Uterus (tissue), 4 donors: ENCODE measurements at places on chromosomes 6 and 20. TPM values are rescaled to one million over a fixed set of nuclear protein-coding genes. Genes with fewer than 3 reads are reported as not detected.

- no peak for DNase-seq
- H3K4me1 ChIP-seq, result no peaks in the 10 kb centered on the region
- H3K4me3 ChIP-seq, result no peak overlapping the region
- no peak overlapping the region for H3K27ac ChIP-seq
Measured at GRCh38 chr20:1072258-1072657, 46.1 kb upstream of the PSMF1 start.

Gene KCNK16
- not detected for total RNA-seq

DNA sequence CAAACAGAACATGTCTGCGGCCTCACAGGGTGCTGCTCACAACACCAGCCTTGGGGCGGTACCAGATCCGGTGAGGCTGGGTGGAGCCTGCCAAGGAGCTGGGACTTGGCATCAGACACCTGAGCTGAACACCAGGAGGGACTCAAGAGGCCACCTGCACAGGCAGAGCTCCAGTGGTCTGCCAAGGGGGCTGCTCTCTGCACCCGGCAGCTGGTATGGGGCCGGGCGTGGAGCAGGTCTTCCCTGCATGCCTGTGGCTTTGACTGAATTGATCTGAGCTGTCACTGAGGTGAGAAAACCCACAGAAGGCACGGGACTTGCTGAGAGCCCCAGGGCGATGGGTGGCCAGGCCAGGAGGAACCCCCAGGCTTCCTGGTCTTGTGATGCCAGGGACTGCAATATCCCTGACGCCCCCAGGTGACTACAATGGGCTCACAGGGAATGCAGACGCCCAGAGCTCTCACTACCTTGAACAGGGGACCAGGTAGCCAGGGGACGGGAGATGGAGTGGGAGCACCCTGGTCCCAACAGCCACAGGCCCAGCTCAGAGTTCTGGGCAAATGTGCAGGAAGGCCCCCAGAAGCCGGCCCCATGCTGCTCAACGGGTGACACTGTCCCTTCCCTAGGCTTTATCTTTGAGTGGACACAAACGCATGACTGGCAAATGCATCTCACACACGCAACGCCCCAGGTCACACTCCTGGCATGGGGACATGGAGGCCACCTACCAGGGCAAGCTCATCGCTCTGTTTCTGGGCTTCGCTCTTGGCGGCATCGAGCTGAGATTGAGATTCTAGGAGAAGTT, 48.2 kb downstream of the DSTN start:
- no peaks in the 10 kb centered on the region for H3K36me3 ChIP-seq
- H3K4me1 ChIP-seq, result no peaks in the 10 kb centered on the region
- DNase-seq, result peak; percentile 35
- H3K27ac ChIP-seq, result no peak overlapping the region

Gene HDGFL1
- total RNA-seq, result not detected

DNA sequence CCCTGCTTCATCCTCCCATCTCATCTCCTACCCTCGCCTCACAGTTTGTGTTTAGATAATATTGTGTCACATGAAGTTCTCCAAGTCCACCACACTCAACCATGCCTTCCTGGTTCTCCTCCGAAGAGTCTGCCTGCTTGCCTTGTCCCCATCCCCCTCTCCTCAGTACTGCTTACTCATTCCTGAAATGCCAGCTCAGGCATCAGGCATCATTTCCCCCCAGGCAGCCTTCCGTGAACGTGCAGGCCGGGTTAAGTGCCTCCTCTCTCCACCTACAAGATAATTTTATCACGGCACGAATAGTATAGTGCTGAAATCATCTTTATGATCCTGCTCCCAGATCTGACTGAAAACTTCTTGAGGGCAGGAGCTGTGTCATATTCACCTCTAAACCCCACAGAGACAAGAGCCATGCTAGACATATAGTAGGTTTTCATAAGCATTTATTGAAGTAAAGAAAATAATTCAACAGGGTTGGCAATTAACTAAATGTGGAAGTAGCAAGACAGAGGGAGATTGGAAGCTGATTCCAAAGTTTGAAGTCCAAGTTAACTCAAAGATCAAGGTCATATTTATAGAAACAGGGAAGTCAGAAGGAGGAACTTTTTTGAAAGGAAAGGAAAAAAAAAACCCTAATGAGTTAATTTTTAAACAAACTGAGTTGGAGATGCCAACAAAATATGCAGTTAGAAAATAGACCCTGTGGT, 48.7 kb upstream of the BMP2 start:
- H3K4me3 ChIP-seq, result no peak overlapping the region
- no peaks in the 10 kb centered on the region for H3K27me3 ChIP-seq
- no peaks in the 10 kb centered on the region for H3K36me3 ChIP-seq

DNA sequence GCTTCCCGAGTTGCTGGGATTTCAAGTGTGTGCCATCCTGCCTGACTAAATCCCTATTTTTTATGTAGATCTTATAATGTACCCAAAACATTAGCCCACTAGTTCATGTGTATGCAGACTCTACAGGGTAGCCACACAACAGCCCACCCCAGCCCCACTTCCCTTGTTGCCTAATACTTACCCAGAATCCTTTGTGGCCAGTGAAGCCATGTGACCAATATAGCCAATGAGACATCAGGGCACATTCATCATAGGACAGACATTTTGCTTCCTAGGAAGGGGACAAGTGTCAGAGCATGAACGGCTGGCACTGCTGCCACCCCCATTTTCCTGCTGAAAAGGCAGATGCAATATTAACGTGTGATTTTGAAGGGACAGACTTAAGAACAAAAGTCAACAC, 36.0 kb upstream of the TCP11 start:
- DNase-seq, result no peak
- no peak overlapping the region for H3K27ac ChIP-seq
- no peaks in the 10 kb centered on the region for H3K27me3 ChIP-seq
- no peak overlapping the region for H3K4me3 ChIP-seq
- H3K36me3 ChIP-seq, result no peaks in the 10 kb centered on the region
- H3K4me1 ChIP-seq, result peaks cover 4% of the 10 kb centered on the region

DNA sequence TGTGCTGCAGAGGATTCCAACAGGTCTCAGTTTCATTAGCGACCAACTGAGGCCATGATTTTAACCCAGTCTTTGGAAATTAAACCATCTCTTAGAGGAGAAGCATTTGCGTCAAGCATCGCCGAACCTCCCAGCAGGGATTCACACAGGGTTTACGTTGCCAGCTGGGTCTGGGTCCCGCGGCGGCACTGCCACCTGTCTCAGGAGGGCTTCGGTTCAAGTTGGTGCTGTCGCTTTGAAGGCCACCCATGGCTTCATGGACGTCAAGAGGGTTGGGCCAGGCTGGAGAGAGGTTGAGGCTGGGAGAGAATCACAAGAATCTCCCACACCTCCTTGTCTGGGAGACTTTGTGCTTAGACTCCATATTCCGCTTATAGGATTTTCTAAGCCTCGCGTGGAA, 43.0 kb upstream of the FRMD1 start:
- DNase-seq, result no peak
- H3K36me3 ChIP-seq, result no peaks in the 10 kb centered on the region
- no peaks in the 10 kb centered on the region for H3K27me3 ChIP-seq
- no peak overlapping the region for H3K27ac ChIP-seq

Gene SEL1L2
- 1.0 TPM for total RNA-seq

Gene TRERF1
- total RNA-seq, result 16.3 TPM

DNA sequence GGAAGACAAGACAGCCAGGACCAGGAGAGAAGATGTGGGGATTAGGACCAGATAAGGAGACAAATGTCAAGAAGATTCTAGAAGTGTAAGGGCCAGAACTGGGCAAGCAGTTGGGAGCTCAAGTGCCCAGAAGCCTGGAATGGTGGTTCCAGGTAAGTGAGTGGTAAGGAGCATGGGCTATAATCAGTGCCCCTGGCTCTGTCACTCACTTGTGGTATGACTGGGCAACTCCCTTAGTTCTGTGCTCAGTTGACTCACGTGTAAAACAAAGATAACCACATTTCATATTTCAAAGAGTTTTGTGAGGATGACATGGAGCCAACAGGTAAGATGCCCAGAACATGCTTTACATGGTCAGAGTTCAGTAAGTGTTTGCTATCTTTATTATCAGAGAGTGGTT, 11.2 kb downstream of the CCDC167 start:
- no peaks in the 10 kb centered on the region for H3K27me3 ChIP-seq
- H3K36me3 ChIP-seq, result no peaks in the 10 kb centered on the region
- no peak overlapping the region for H3K27ac ChIP-seq
- no peak for DNase-seq
- no peaks in the 10 kb centered on the region for H3K4me1 ChIP-seq
- no peak overlapping the region for H3K4me3 ChIP-seq

GRCh38 chr6:34638834-34639736, 57.5 kb downstream of the ILRUN start:
- H3K27ac ChIP-seq, result no peak overlapping the region
- H3K36me3 ChIP-seq, result no peaks in the 10 kb centered on the region
- H3K27me3 ChIP-seq, result no peaks in the 10 kb centered on the region
- no peak overlapping the region for H3K4me3 ChIP-seq
- no peak for DNase-seq
- H3K4me1 ChIP-seq, result no peaks in the 10 kb centered on the region

Gene TRIM15
- total RNA-seq, result not detected

Gene OR10C1
- not detected for total RNA-seq

DNA sequence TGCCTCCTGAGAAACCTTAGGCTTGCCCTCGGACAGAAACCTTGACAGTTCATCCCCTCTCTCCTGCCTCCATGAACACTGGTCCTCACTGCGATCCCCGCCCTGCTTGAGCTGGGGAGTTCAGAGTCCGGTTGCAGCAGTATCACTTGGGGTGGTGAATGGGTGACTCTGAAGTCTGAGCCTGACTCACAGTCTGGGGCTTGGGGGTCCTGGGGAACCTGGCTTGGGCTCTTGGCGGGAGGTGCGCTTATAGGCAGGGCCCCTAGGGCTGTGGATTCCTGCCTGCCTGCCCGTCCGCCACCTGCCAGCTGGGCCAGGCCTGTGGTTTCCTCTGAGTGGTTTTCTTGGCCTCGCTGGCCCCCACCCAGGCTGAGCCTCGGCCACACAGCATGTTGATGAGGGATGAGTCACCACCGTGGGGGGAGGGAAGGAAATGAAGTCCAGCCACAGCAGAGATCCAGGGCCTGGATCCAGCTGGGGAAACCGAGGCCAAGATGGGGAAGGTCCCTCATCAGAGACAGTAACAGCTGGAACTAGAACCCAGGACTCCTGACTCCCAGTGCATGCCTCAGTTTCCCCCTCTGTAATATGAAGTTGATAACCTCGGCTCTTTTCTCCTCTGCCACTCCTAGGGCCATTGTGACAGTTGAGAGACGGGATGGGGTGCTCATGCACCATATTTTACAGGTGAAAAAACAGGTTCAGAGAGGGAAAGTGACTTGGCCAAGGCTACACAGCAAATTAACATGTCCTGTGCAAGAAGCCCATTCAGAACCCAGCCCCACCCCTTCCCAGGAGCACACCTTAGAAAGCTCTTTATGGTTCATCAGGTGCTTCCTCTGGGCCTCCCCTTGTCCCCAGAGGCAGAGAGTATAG, 9.2 kb downstream of the FOXS1 start:
- H3K4me1 ChIP-seq, result no peaks in the 10 kb centered on the region
- H3K27ac ChIP-seq, result peak overlapping the region; percentile 24

Gene DAAM2
- 43.3 TPM for total RNA-seq

Gene DPPA5
- not detected for total RNA-seq

Gene ADTRP
- not detected for total RNA-seq

Gene ZC2HC1B
- total RNA-seq, result not detected

Gene POPDC3
- 0.79 TPM for total RNA-seq

- no peaks in the 10 kb centered on the region for H3K4me1 ChIP-seq
- DNase-seq, result peak; percentile 11
- no peak overlapping the region for H3K4me3 ChIP-seq
- H3K27ac ChIP-seq, result no peak overlapping the region
Measured at GRCh38 chr6:168678077-168678476, 237.1 kb downstream of the SMOC2 start.

Gene SASH1
- total RNA-seq, result 68.6 TPM

DNA sequence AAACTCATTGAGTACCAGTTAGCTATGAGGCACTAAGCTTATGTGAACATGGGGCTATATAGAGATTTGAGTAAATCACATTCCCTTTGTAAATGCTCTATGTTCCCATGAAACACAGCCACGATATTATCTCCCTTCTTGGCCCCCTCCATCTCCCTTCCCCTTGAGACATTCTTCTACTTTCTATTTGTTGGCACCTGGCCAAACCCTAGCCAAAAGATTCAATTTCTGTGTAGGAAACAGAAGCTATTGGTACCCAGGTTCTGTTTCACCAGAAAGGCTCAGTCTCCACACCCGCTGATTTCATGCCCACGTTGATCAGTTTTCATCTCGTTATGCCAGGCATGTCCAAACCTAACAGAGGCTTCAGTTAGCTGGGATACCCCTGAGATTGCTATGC, 145.5 kb upstream of the LAMP5 start:
- H3K36me3 ChIP-seq, result no peaks in the 10 kb centered on the region
- no peak for DNase-seq
- no peak overlapping the region for H3K4me3 ChIP-seq

GRCh38 chr6:75418233-75418632, 75.4 kb downstream of the FILIP1 start:
- no peak overlapping the region for H3K4me3 ChIP-seq
- no peak for DNase-seq
- no peaks in the 10 kb centered on the region for H3K36me3 ChIP-seq
- H3K27me3 ChIP-seq, result no peaks in the 10 kb centered on the region
- H3K27ac ChIP-seq, result no peak overlapping the region

Gene JARID2
- total RNA-seq, result 12.8 TPM

- no peak for DNase-seq
- no peak overlapping the region for H3K27ac ChIP-seq
- no peak overlapping the region for H3K4me3 ChIP-seq
- H3K27me3 ChIP-seq, result no peaks in the 10 kb centered on the region
Measured at GRCh38 chr6:92109256-92109655, 1310.1 kb downstream of the EPHA7 start.

GRCh38 chr6:146127447-146128215, 98.8 kb downstream of the GRM1 start:
- no peak overlapping the region for H3K27ac ChIP-seq
- no peaks in the 10 kb centered on the region for H3K36me3 ChIP-seq
- H3K4me1 ChIP-seq, result no peaks in the 10 kb centered on the region
- H3K27me3 ChIP-seq, result no peaks in the 10 kb centered on the region
- no peak overlapping the region for H3K4me3 ChIP-seq

- peak; percentile 69 for DNase-seq
- no peaks in the 10 kb centered on the region for H3K36me3 ChIP-seq
- peaks cover 8% of the 10 kb centered on the region for H3K4me1 ChIP-seq
- no peaks in the 10 kb centered on the region for H3K27me3 ChIP-seq
- H3K27ac ChIP-seq, result peak overlapping the region; percentile 35
- H3K4me3 ChIP-seq, result no peak overlapping the region
Measured at GRCh38 chr20:62069741-62070216, 4.1 kb upstream of the TAF4 start.

GRCh38 chr6:112416866-112417265, 69.7 kb downstream of the RFPL4B start:
- H3K4me1 ChIP-seq, result no peaks in the 10 kb centered on the region
- no peak overlapping the region for H3K27ac ChIP-seq
- no peak overlapping the region for H3K4me3 ChIP-seq
- DNase-seq, result no peak
- H3K36me3 ChIP-seq, result no peaks in the 10 kb centered on the region
- no peaks in the 10 kb centered on the region for H3K27me3 ChIP-seq

DNA sequence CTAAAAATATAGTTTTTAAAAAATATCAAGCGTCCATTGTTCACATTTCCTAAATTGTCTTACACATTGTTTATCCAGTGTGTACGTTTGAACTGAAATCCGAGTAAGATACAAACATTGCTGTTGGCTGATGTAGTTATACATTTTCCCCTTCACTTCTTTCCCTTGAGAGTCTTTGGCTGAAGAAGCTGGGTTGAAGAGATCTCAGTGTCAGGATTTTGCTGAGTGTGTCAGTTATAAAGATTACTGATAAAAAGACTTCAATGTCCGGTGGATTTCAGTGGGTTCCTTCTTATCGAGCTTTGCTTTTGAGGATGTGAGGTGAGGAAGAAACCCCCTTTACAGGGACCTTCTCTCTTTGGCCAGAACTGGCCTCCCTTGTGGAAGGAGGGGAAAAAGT, 20.5 kb downstream of the RFPL4B start:
- DNase-seq, result no peak
- H3K27me3 ChIP-seq, result no peaks in the 10 kb centered on the region
- no peak overlapping the region for H3K4me3 ChIP-seq
- no peaks in the 10 kb centered on the region for H3K36me3 ChIP-seq
